Stimulated activated CD8-positive, alpha-beta memory T cell treated with anti-CD3 and anti-CD28 coated beads, Interleukin-15, amount 100 ng/mL, for 1 hour (primary cell): ENCODE measurements at places on chromosomes 12 and 14.

DNA sequence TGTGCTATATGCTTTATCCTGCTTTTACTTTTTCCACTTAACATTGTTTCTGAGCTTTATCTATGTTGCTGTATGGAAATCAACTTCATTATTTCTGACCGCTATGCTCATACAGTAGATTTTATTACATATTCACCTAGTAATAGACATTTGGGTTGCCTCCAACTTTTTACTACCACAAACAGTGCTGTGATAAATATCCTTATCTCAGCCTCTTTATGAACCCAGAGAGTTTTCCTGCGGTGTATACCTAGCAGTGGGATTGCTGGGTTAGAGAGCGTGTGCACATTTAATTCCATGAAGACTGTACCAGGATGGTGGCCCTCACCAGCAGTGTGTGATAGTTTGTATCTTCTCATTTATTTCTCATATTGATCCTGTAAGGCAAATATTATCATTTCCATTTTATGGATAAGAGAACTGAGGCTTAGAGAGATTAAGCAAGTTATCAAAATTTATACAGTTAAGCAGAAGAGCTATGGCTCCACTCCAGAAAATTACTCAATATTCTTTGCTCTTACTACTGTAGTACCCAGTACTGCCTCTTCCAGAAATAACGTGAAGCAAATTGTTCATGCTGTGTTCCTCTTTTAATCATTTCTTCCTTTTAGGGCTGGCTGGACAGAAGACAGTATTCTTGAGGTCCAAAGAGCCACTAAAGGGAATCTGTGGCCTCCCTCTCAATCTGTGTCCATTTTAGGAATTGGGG, 26.3 kb upstream of the CISTR start:
- DNase-seq = no peak

DNA sequence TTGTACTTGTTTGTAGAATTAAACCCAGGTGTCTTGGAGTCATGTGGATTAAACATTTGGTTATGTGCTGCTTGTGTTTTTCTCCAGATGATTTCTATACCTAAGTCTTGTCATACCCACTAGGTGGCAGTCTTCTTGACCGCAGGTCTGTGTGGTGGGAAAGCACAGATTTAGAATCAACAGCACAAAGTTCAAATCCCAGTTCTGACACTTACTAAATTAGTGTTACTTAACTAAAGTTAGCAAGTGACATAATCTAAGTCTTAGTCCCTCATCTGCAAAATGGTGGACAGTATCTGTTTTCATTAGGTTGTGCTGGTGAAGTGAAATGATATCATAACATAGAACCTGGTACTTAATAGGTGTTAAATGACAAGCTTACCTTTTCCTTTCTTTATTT, 151.0 kb upstream of the ARHGAP5 start:
- no peak for DNase-seq

DNA sequence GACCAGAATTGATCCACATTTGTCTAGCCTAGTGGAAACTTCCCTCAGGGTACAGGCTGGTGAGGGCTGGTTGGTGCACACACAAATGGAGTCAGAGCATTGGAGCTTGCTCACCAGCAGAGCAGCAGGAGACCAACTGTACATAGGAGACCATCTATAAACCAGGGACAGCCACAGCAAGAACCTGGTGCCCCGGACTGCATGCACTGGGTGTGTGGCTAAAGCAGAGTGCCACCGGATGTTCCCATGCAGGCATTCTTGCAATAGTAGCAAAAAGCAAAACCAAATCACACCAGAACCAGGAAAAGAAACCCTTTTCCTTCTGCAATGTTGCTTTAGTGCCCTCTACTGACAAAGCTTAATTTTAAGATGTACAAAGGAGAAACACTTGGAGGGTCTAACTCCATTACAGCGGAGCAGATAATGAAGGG, 136.4 kb downstream of the MDGA2 start:
- no peak for DNase-seq

- no peak for DNase-seq
These were observed 22.9 kb downstream of the KRT18 start for GRCh38 chr12:52971679-52972329.

DNA sequence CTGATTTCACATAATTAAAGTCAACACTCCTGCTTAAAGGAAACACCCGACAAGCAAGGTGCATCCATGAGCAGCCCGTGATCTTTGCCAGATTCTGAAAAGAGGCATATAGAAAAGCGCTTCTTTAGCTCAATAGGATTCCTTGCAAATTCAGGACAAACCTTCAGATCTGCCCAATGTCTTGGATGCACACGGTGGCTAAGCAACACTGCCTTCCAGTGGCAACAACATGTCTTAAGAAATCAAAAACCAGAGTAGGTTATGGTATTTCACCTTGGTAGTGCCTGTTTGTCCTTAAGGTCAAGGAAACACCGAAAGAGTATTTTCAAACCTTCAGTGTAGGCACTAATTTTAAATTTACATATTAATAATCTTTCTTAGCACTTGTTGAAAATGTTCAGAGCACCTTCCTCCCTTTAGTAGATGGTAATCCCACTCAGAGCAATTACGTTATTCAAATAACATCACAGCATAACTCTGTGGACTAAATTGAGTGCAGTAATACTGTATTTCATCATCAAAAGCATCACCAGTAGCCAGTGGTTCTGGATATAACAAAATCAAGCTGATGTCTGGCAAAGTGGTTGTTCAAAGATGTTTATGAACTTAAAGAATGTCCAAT, 58.0 kb upstream of the CDKN3 start:
- DNase-seq = no peak

DNA sequence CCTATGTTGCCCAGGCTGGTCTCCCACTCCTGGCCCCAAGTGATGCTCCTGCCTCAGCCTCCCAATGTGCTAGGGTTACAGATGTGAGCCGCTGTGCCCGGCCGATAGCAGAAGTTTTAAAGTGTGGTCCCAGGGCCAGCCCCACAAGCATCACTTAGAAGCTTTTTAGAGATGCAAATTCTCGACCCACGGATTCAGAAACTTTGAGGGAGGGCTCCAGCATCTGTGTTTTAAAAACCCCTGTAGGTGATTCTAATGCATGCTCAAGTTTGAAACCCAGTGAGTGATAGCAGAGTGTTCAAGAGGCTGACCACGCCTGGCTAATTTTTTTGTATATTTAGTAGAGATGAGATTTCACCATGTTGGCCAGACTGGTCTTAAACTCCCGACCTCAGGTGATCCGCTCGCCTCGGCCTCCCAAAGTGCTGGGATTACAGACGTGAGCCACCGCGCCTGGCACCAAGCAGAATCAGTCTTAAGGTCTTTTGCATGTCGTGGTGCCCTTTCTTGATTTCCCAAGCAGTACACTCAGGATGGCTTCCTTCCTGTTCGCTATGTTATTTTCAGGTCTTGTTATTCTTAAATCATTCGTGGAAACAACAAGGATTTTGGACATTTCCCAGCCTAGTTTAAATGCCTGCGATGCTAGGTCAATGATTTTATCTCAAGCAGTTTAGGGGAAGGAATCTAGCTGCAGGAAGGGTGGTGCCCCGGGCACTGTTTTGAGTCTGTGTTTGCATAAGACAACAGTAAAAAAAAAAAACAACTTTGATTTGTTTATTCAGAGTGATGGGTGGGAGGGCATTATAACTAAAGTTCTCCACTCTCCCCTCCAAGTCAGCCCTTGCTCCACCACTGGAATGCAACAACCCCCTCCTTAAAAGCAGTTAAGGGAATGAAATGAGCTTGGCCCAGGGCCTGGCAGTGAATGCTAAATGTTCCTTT, 9.2 kb upstream of the RILPL2 start:
- no peak for DNase-seq

DNA sequence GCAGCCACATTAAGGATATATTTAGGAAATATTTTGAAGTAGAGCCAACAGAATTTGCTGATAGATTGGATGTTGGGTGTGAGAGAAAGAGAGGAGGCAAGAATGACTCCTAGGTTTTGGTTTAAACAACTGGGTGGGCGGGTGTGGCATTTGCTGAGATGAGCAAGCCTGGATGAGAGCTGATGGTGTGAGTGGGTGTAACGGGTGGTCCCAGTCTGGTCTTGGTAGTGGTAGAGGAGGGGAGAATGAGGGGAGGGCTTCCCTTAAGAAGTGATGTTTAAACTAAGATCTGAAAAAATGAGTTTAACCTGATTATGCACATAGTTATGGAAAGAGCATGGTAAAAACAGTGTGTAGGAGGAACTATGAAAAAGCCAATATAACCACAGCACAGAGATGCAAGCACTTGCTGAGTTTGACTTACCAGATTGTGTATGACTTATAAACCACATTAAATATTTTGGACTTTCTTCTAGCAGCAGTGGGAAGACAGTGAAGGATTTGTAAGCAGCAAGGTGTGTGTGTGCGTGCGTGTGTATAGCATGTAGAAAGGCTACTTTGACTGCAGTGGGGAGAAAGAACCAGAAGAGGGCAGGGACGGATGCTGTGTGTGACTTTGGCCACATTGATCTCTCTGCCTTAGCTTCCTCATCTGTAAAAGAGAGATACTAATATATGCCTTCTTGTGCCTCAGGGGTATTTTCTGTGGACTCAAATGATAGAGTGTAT, 139.7 kb downstream of the PRIMA1 start:
- DNase-seq = no peak

GRCh38 chr14:92719421-92719820, 29.0 kb downstream of the LGMN start:
- DNase-seq = no peak

DNA sequence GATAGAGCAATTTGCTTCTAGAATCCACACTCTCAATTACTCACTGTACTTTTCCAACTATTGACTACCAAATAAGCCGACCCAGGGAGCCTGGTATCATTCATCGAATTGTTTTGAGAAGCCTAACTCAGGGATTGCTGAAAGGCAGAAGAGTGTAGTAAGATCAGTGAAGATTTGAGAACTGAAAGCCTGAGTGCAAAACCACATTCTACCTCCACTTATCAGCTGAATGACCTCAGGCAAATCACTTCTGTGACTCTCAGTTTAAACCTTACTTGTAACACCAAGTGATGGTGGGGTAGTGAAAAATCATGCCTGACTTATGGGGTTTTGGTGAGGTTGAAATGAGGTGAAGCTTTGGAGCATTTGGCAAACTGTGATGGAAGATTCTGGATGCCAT, 126.1 kb upstream of the MAX start:
- DNase-seq = no peak

GRCh38 chr12:19390051-19390598, 49.2 kb upstream of the AEBP2 start:
- no peak for DNase-seq

DNA sequence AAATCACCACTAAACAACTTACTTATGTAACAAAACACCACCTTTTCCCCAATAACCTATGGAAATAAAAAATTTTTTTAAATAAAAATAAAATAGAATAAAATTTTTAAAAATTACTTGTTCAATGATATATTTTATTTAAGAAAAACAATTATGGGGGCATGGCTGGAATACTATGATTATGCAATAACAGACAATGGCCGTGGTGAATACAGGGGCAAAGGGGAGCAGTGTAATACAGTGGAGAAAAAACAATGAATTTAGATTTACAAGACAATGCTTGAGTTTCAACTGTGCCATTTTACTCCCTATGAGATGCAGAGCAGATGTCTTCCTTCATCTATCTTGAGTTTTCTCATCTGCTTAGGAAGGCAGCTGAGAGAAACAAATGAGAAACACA, 72.9 kb downstream of the BLTP3B start:
- no peak for DNase-seq

DNA sequence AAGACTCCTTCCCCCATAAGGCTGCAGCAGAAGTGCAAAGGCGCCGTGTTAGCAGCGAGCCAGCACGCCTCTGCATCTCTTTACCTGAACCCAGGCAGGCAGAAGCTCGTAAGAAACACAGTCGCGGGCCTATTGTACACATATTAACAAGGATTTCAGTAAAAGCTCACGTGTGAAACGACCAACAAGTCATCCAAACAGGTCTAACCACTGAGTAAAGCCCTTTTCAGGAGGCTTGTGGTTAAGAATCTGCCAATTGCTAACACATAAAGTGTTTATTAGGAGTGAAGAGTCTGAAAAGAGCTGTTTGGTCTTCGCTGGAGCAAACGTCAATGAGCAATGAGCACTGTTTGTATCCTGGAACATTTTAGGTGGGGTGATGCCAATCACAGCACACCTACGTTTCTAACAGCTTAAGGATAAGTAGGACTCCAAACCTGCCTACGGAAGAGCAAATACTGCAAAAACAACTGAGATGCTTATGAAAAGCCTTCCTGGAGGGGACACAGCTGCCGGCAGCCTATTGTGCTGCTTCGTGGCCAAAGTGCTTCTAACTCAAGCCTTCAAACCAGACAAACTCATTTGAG, 43.1 kb downstream of the PRKAB1 start:
- no peak for DNase-seq

DNA sequence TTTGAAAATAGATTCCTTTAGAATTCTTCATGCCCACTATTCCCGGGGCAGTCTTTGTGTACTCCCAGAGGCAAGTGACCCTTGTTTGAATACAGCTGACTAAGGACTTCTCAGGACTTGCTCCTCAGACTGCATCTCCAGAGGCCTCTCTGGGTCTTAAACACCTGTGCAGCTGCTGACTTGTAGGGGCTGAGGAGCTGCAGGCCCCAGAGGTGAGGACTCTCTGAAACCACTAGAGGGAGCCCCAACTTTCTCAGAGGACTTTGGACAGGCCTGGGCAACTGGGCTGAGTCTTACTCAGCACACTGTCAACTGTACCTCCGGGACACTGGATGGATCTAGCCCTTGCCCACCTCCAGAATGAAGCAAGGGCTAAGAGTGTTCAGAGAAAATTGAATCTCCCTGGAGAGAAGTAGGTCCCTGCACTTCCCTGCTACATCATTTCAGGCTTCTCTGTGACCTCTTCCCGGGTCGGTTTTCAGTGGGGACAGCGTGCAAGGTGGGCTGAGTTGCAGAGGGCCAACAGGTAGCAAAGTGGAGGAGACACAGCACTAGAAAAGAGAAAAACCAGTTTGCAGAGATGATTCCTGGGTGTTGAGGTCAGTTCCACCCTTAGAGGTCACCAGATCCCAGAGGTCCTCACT, 164.6 kb downstream of the TMEM117 start:
- DNase-seq = no peak

- DNase-seq = no peak
These were observed 164.3 kb downstream of the GRIN2B start for GRCh38 chr12:13817131-13817530.

GRCh38 chr12:100703868-100704267, 90.7 kb upstream of the ANO4 start:
- DNase-seq = no peak

DNA sequence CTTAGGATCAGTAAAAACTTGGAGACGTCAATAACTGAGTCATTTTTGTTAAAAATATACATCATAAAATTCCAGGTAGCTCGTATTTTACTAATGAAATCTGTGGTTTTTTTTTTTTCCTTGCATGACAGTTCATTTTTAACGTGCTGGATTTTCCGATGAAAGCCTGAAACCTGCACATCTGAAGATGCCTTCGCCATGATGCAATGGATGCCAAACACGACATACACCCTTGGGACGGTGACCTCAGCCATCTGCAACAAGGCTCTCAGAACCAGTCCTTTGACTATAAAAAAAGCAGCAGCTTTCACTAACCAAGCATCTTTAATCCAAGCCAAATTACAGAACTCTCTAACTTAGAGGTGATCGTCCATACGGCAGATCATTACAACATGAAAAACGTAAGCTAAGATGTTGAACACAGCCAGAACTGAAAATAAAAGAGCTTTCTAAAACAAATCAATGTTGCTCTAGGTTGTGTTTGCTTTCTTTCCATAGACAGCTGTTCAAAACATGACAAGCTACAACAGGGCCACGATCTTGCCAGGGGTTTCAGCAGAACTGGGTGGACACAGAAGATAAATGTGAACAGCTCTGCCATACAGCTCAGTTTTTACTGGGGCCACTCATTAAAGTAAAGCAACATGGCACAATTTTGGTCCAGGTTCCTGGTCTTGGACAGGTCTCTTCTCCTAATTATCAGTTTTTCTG, 7.8 kb downstream of the NIN start:
- DNase-seq = no peak
